KBM-7 (cell line): ENCODE measurements at places on chromosomes 2 and 18.
A peak's percentile ranks its signal among the peaks of the same experiment; 100 is the strongest.

- DNase-seq: no peak
Measured at GRCh38 chr2:64937687-64938491, 51.3 kb upstream of the SLC1A4 start.

- DNase-seq: no peak
Measured at GRCh38 chr2:85357736-85358135, 3.2 kb downstream of the ELMOD3 start.

DNA sequence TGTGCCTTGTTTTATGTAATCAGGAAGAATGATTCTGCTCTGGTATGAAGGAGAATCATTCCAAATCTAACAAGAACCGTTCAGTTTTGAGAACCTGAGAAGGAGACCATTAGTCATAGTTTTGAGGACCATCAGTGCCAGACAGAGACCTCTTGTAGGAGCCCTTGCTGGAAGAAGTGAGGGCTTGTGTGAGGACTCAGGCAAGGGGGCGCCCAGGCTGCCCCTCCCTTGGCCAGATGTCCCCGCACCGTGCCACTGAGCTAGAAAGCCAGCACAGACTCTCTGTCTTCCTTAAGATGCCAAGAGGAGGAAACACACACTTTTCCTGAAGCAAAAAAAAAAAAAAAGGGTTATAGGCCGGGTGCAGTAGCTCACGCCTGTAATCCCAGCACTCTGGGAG, 55.7 kb upstream of the SLC39A10 start:
- no peak for DNase-seq

DNA sequence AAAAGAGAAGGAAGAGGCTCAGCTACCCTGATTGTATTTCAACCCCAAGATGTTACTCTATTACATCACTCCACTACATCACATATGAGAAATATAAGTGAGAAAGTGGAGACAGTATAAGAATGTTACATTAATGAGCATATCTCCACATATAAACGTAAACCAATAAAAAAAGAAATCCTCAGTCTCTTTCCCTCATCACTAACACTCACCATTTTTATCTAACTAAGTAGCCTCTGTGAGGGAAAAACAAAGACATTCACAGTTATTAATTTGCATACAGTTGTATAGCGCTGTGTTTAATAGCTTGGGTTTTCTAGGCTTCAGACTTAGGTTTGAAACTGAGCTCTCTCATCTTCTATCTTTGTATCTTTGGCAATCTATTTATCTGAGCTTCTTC, 489.1 kb upstream of the LRRTM4 start:
- DNase-seq: no peak

- DNase-seq: no peak
Measured at GRCh38 chr18:72412927-72413326, 131.2 kb downstream of the CBLN2 start.

DNA sequence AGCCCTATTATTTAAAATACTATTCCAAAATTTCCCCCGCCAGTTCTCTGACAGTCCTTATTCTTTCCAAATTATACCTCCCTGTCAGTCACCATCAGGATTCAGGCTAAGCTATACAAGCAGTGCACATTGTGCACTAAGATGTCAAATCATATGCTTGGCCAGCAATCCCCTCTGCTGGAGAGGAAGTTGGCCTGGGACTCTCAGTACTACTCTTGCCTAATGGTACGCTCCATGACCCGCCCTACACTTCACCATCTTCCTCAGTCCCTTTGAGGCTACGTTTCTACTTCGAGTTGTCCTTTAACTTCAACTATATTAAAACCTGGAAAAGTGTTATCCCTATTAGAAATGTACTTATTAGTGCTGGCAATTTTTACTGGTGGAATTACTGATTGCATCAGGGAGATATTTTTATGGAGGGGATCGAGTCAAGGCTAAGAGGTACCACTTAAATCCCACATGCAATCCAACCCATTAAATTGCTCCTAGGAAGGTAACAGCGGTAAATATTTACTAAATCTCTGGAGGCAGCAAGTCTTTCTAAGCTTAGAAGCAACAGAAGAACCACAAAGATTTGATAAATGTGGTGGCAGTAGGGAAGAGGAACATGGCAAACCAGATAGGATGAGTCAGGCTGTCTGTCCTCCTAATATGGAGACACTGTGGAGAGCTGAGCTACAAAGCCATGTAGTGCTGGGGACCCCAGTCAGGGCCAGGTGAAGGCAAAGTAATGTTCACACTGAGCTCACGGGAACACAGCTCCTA, 2.7 kb downstream of the USP40 start:
- peak; percentile 25 for DNase-seq

DNA sequence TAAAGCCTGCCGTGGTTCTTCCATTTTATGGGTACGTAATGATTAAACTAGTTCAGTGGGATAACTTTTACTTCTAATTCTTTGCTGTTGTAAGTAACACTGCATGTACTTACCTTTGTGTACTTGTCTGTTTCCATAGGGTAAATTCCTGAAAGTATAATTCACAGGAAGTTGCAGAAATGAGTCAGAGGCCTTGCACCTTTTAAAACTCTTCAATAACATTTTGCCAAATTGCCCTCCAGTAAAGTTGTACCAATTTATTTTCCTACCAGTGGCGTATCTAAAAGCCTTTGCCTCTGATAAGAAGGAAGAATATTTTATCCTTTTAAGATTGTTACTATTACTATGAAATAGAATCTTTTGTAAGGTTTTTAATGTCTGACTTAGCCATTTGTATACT, 65.1 kb downstream of the CAB39 start:
- no peak for DNase-seq

DNA sequence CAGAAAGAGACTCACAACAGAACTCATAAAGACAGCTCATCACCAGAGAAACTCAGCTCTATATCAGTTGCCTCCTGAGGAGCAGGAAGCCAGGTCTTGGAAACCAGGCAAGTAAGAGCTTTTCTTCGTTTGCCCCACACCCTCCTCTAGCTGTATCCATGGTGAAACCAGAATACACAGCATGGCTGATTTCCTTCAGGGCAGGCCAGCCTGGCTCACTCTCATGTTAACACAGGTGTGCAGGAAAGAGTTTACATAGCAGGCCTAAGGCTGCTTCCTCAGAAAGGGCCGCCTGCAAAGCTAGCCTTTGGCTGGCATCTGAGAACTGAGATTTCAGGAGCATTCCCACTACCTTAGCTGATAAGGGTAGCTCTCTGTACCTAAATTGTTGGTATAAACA, 65.7 kb downstream of the KLHL14 start:
- no peak for DNase-seq

DNA sequence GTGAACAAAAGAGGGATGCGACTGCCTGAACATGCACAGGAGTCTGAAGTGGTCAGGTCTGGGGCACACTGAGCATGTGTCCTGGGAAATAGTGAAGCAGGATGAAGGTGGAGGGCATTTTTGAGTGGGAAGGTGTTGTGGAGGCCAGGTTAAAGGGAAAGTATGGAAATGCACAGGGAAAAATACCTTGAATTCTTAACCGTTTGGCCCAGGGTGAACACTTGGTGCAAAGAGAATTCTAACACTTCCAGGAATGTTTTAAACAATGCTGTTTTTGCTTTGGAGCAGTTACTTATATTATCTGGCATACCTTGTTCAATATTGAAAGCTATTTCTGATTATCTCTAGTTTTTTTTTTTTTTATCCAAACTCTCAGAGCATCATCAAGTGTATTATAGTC, 623.5 kb downstream of the DCC start:
- no peak for DNase-seq

- DNase-seq: no peak
Measured at GRCh38 chr2:42339191-42339912, 21.7 kb downstream of the COX7A2L start.

- DNase-seq: no peak
Measured at GRCh38 chr18:44537526-44537925, 143.2 kb upstream of the SETBP1 start.

DNA sequence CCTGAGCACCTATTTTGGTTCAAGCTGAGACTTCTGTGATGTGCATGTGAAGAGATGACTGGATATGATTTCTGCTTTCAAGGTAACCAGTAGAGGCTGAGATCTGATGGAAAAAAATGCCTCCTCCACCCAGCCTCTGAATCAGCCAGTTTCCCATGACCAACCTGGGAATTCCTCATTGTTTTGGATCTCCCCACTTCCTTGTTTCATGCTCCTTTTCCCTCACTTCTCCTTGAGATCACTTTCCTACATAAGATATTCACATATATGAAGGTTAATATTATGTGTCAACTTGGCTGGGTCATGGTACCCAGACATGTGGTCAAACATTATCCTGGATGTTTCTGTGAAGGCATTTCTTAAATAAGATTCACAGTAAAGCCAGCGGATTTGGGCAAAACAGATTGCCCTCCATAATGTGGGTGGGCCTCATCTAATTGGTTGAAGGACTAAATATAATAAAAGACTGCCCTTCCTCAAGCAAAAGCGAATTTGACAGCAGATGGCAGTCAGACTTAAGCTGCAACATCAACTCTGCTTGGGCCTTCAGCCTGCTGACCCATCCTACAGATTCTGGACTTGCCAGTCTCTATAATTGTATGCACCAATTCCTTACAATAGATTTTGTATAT, 379.4 kb downstream of the TNS1 start:
- DNase-seq: no peak

DNA sequence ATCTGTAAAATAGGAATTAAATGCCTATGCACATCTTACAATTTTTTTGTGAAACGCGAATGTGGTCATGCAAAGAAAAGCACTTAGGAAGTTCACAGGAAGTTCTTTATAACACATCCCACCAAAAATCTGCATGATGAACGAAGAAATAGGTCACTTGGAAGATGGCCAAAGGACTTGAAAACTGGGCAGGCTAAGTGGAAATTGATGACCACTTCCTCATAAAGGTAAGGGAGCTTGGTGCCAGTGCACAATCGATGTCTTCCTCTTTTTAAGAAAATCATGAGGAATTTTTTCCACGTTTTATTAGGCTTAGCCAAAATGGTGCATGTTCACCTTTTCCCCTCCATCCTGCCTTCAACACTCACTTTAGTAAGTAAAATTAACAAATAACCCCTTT, 8.2 kb upstream of the NT5C1B start:
- DNase-seq: peak; percentile 12

DNA sequence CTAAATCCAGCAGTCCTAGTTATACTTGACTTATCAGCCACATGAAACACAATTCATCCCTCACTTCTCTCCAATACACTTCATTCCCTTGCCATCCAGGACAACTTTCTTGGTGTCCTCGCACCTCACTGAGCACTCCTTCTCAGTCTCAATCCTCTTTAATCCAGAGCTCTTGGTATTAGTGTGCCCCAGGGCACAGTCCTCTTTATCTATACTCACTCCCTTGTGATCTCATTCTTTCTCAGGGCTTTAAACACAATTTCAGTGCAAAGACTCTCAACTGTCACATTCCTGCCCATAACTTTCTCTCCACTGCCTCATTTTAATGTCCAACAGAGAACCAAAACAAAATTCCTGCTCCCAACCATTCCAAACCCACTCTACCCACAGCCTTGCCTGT, 60.8 kb upstream of the SPOPL start:
- no peak for DNase-seq

GRCh38 chr2:43158259-43158880, 68.0 kb downstream of the ZFP36L2 start:
- DNase-seq: peak; percentile 72

GRCh38 chr2:180733330-180733729, 247.1 kb upstream of the UBE2E3 start:
- no peak for DNase-seq

- DNase-seq: peak; percentile 94
Measured at GRCh38 chr2:104734937-104735586, 118.9 kb upstream of the POU3F3 start.

DNA sequence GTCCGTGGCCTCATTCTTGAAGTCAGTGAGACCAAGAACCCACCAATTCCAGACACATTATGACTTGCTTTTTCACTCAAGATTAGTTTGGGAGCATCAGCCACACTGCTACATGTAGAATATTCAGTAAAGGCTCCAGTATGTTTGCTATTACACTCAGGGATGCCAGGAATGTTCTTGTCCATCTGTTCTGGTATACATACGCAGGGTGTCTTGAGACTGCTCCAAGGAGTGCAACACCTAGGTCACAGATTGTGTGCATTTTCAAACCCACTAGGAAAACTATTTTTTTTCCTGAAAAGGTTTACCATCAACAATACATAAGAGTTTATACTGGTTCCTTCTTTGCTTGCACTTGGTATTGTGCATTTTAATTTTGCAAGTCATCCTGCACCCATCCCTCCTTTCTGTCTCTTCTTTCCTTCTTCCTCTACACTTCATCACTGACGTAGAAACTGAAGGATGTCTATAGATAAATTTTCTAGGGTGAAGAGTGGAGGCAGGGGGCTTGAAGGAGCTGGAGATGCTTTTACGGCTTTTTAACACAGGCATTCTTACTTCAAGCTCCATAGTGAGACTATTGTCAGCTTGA, 35.3 kb upstream of the MAP2 start:
- no peak for DNase-seq

- DNase-seq: no peak
Measured at GRCh38 chr2:238308177-238308576, 12.1 kb upstream of the TRAF3IP1 start.

DNA sequence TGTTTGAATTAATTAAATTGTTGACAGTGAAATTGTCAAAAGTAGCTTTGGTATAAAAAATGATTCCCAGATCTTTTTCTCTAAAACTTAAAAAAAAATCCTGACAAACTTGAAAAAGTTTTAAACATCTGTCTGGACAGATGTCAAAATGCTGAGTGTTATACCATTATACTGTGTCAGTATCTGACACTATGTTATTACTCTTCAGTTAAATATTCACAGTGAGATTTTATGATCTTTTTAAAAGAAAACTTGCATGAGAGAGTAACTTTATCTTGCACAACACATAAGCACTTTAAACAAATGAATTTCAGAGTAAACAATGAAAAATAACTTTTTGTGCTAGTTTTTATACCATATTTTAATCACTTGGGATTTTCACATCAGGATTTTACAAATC, 167.4 kb downstream of the MEIS1 start:
- no peak for DNase-seq

- no peak for DNase-seq
Measured at GRCh38 chr2:235811446-235812184, 317.8 kb downstream of the AGAP1 start.

- DNase-seq: no peak
Measured at GRCh38 chr2:234640657-234641056, 143.8 kb upstream of the ARL4C start.

DNA sequence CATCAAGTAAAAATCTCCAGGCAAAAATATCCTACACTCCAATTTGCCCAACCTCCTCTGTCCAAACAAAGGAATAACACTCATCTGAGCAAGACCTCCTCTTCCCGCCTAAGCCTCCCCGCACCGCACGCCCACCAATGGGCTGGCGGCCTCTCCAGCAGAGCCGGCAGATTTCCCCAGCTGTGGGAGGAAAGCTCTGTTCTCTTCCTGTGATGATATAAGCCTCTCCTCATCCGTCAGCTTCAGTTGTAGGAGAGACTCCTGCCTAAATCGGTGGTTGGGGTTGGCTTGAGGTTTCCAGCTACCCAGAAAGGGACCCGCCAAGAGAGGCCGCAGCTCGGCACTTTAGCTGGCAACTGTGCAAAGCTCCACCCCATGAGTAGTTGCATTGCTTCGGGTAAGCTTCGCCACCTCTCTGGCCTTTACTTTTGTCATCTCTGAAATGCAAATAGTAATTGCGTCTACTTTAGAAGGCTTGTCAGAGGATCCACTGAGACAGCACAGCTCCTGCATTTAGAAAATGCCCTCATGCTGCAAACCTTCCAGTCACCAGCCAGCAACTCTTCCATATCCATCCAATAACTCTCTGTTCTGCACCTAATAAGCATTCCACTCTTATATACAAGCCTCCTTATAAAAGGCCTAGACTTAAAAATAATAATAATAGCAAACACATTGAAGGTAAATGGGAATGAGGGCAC, 146.4 kb downstream of the MYT1L start:
- no peak for DNase-seq

- DNase-seq: no peak
Measured at GRCh38 chr2:68888038-68888704, 17.0 kb upstream of the BMP10 start.

- DNase-seq: peak; percentile 79
Measured at GRCh38 chr2:233409286-233409991, 55.1 kb downstream of the DGKD start.
